ENCODE measurements at places on chromosomes 1 and 21.

DNA sequence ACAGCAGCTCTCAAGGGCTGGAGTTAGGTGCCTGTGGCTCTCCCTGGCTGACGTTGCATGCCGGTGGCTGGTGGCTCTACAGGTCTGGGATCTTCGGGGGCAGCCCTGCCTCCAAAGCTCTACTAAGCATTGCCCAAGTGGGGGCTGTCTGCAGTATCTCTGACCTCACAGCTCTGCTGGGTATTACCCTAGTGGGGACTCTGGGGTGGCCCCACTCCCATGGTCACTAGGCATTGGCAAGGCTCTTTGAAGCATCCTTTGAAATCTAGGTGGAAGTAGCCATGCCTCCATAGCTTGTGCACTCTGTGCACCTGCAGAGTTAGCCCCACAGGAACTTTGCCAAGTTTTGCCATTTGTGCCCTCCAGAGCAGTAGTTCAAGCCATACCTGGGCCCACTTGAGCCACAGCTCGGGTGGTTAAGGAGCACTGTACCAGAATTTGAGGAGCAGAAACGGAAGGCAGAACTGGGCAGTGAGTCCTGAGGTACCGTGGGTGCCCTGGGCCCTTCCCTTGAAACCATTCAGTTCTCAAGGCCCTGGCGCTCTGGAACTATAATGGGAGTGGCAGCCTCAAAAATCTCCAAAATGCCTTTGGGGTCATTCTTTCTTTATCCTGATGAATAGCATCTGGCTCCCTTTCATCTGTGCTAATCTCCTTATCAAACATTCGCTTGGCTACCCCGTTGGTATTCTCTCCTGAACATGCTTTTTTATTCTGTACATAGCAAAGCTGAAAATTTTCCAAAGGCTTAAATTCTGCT, 15.4 kb downstream of the GJA4 start:
- DNase-seq = no peak

- no peak for DNase-seq
Measured at GRCh38 chr21:24369278-24369677, 1238.0 kb downstream of the MRPL39 start.

DNA sequence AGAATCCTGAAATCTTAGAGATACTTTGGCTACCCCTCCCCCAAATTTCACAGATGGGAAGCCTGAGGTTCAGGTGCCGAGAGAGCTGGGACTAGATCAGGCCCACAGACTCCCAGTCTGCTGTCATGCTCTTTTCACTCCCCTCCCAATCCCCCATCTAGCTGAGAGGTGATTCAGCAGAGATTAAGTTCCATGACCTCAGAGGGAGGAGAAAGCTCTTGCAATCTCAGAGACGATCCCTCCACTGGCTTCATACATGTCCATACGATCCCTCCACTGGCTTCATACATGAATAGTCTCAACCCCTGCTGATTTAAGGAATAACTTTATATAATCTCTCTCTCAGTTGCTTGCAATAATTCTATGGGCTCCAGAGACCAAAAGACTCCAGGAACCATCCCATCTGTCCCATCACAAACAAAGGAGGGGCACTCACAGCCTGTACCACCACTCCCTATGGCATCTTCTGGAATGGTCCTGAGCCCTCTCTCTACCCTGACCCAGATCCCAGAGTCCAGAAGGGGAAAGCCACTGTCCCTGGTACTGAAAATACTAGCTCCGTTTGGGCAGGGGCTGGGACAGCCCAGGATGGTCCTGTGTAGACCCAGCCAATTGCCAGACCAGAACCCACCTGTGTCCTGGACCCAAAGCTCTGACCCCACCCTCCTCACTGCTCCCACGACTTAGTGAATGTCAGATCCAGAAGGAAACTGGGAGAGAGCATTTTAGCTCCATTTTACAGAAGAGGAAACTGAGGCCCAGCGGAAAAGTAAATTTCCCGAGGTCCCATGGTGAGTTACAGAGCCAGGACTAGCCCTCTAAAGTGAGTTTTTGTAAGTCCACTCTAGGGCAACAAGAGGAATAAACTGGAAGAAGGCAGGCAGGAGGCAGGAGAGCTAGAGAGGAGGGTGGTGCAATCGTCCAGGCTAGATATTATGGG, 27.1 kb downstream of the RIMS3 start:
- no peak for DNase-seq

- DNase-seq = no peak
Measured at GRCh38 chr1:101924700-101925099, 72.0 kb downstream of the OLFM3 start.

GRCh38 chr1:8219530-8219929, 98.4 kb upstream of the SLC45A1 start:
- DNase-seq = no peak

DNA sequence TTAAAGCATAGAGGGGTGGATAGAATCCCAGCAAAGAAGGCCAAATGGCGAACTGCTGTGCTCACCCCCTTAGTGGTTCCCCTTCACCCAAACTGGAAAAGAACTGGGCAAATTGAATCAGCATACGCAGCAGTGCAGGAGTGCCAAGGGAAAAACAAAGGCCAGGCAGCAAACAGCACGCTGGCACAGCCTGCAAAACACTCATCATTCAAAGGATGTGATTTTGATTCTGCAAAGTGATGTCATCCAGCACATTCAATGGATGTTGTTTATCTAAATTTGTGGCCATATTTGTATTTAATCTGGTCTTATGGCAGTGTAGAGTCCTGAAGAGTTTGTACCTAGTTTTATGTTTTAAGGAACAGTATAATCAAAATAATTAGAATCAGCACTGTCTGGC, 71.8 kb upstream of the ECE1 start:
- no peak for DNase-seq

GRCh38 chr21:34008618-34009017, 64.8 kb upstream of the MRPS6 start:
- no peak for DNase-seq

- peak; percentile 50 for DNase-seq
Measured at GRCh38 chr1:36322786-36323635, 434 bp downstream of the EVA1B start.

DNA sequence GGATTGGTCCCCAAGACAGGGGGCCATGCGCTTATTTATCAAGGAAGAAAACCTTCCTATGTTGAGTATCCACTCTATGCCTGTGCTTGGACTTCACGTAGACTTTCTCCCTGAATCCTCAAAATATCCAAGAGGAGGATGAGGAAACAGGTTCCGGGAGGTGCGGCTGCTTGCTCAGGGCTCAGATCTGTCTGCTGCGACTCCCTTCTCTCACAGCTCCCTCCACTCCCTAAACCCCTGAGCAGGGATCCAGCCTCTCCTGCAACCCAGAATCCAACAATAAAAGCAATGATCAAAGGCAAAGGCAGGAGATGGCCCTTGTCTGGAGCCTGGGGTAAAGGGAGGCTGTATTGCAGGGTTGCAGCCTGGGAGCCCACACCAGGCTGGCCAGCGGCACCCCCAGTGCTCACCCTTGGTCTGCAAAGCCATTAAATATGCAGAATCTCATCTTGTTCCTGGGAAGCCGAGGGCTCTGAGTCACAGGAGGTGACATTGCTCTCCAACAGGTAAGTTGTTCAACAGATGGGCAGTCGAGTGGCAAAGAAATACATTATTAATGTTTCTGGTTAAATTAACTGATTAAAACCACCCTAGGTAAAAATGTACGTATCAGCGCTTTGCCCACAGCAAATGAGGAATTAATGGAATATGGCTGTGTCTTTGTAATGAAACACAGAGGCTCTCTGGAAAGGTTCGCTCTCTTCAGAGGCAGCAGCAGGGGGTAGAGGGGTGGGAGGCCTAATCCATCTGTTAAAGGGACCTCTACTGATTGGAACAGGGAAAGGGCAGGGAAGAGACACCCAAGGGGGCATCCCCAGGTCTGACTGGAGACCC, 111.5 kb downstream of the GRIK3 start:
- no peak for DNase-seq

- DNase-seq = peak; percentile 81
Measured at GRCh38 chr1:167273027-167273800, 52.5 kb downstream of the POU2F1 start.

GRCh38 chr1:100861379-100861778, 33.3 kb downstream of the EXTL2 start:
- DNase-seq = no peak

DNA sequence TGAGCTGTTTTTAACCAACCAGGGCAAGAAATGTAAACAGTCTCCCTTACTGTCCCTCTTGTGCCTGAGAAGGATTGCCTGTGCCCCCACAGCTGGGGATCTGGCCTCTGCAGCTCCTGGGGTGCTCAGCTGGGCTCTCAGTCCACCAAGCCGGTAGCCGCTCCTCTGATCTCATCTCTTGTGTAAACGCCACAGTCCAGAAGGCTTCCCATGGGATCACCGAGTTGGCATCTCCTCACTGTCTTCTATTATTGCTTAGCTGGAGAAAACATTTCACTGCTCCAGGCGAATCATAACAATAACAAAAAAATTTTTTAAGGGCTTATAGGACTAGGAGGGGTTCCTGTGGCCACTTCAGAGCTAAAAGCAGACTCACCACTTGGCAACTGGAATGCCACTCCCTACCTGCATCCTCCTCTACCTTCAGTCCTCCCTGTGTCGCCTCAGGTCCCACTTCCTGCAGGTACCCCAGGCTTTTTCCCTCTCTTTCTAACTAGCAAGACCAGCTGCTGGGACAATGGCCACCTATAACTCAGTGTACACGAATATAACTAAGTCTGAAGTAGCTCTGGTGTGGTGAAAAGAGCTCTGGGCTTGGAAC, 75.8 kb downstream of the ATP1A1 start:
- DNase-seq = peak; percentile 28

DNA sequence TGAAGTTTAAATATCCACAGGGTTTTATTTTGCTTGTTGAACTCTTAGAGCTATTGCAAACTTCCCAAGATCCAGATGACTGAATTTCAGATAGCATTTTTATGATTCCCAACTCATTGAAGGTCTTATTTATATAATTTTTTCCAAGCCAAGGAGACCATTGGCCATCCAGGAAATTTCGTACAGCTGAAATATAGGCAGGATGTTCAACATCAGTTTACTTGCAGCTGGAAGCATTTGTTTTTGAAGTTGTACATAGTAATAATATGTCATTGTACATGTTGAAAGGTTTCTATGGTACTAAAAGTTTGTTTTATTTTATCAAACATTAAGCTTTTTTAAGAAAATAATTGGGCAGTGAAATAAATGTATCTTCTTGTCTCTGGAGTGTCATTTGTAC, 32.8 kb upstream of the DDR2 start:
- DNase-seq = no peak

GRCh38 chr21:33266789-33267135, 595 bp downstream of the IL10RB start:
- DNase-seq = no peak

DNA sequence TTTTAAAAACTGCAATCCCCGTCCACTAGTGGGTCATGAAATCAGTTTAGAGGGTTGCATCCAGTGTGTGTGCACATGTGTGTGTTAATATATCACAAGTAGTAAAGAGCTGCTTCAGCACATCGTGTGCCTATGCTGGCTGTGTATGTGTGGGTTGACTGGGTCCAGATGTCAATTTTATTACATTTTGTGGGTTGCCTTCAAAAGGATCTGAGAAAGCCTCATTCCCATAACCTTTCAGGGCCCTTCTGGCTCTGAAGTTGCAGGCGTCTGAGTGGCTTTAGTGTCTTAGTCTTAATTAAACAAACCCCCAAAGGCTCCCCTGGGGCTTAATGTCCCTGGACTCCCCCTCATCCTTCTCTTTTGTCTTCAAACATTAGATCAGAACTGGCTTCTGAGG, 19.8 kb downstream of the PLA2G2D start:
- DNase-seq = no peak

- no peak for DNase-seq
Measured at GRCh38 chr1:26370591-26371382, 1.8 kb downstream of the ZNF683 start.

- DNase-seq = no peak
Measured at GRCh38 chr21:18007121-18007520, 188.0 kb upstream of the C21orf91 start.

- DNase-seq = no peak
Measured at GRCh38 chr1:13967707-13968106, 267.7 kb downstream of the PRDM2 start.

GRCh38 chr1:83932693-83933092, 66.2 kb downstream of the TTLL7 start:
- DNase-seq = no peak

GRCh38 chr1:222010306-222010705, 268.4 kb upstream of the DUSP10 start:
- DNase-seq = no peak

GRCh38 chr1:23597635-23598388, 38.5 kb upstream of the ID3 start:
- no peak for DNase-seq

DNA sequence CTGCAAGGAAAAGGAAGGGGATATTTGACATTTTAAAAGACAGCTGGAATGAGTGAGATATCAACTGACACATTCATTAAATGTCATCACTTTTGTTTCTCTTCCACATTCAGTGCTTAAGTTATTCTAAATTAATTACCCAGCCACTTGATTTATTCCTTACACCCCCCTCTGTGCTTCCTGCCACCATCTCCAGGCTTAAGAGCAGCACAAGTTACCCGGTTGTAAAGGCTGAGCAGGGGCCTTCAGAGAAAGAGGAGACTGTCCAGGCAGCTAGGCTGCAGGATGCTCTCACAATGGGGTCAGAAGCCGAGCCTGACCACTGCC, 71.4 kb downstream of the SYT6 start:
- no peak for DNase-seq

Measured in SJCRH30 (cell line).